Pons (tissue), 1 donor: ENCODE measurements at places on chromosomes 11 and 22.
A peak's percentile ranks its signal among the peaks of the same experiment; 100 is the strongest.

DNA sequence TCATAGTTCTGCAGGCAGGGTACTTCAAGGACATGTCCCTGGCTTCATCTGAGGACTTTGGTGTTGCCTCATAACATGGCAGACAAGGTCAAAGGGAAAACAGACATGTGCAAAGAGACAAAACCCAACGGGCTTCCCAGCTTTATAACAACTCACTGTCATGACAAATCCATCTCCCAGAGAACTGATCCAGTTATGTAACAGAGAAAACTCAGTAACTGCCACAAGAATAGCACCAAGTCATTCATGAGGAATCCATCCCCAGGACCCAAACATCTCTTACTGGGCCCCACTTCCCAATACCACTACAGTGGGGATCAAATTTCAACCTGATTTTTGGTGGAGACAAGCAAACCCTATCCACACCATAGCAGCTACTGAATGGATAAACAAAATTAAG is 13.0 kb downstream of the OR52N4 start:
- DNase-seq, result no peak

DNA sequence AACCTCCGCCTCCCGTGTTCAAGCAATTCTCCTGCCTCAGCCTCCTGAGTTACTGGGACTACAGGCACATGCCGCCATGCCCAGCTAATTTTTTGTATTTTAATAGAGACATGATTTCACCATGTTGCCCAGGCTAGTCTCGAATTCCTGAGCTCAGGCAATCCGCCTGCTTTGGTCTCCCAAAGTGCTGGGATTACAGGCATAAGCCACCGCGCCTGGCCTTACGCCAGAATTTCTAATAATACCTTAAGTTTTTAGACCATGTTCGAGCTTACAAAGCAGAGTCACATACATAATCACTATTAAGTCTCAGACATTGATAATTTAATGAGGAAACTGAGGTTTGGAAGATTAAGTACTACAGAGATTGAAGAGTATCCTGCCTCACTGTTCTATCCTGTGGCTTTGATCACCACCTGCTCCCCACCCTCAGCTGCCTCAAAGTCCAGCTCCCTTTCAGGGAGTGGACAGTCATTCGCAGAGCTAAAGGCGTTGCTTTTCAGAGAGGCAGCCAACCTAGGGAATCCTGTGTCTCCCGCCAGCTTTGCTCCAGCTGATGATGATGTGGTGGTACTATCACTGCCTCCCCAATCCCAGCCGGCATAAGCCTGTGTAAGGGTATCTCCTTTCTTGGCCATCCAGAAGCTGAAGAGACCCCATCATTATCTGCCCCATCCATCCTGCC is 7.7 kb downstream of the UBASH3B start:
- DNase-seq, result no peak

DNA sequence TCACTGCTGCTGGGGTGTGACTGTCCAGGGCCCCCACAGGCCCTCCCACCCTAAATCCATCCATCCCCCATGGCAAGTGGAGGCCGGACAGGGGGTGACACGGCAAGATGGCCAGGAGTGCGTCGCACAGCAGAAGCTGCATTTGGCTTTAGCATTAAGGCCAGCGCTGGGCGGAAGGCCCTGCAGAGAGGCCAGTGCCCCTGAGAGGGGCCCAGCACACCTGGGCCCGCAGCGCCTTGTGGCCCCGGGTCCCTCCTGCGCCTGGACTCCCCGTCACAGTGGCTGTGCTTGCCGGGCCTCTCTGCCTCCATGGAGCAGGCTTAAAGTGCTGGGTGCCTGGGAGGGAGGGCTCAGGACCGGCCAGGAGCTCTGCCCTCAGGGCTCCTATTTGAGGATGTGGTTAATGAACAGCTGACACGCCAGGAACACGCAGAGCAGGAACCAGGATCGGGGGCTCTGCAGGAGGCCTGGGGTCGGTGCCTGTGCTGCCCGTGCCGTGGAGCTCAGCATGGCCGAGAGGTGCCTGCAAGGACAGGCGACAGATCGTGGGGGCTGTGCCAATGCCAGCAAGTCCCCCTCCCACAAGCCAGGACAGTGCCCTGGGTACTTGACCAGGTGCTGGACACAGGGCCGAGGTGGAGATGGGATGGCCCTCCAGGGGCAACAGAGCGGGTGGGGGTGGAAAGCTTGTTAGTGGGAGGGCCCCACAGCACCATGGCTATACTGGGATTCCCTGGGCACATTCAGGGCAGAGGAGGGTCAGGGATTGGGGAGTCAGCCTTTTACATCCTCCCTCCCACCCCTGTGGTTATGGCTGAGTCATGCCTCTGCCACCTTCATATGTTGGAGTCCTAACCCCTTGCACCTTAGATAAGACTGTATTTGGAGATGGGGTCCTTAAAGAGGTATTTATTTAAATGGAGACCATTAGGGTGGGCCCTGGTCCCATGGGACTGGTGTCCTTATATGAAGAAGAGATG is 30.9 kb upstream of the CARS1 start:
- no peak for DNase-seq

- no peak for DNase-seq
Observed at GRCh38 chr11:8527939-8528338, 66.1 kb downstream of the STK33 start.

DNA sequence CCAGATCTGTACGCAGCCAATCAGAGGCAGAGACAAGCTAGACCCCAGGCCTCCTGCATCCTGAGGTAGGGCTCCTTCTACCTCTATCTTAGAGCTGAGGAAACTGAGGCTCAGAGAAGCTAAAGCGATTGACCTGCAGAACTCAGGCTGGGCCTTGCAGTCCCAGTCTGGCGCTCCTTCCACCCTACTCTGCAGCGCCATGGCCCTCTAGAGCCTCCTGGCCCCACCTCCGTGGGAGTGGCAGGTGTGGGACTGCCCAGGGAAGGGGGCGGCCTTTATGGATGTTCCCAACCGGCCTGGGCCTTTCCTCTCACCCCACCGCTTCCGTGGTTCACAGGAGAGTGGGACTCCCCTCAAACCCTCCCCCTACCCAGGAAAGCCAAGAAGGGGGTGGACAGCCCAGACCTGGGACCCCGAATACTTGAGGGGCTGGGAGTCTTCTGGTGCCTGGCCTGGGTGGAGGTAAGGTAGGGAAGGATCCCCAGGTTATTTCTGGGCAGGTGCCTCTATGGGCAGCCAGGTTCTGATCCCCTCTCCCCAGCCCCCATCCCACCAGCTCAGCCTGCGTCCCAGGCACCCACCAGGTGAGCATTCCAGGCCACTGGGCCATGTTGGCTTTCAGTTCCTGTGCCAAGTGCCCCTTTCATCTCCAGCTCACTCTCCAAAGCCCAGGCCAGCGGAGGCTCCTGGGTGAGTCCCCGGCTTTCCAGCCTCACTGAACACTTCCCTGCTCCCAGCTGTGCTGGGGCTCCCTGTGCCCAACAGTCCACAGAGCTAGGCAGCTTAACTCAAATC is 3.0 kb downstream of the WNT11 start:
- no peak for DNase-seq

GRCh38 chr22:42360348-42360747 is 71.9 kb downstream of the NFAM1 start:
- no peak for DNase-seq

DNA sequence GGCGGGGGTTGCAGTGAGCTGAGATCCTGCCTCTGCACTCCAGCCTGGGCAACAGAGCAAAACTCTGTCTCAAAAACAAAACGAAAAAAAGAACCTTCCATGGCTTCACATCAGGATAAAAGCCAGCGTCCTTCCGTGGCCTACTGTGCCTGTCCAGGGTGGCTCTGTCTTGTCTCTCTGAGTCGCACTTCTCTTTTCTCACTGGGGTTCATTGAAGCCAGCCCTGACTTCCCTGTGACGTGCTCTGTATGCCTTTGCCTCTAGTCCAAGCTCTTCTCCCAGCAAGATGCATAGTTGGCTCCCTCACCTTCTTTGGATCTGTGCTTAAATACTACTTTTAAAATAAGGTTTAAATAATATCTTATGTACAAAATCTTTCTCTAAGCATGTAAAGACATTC is 11.6 kb downstream of the ATXN10 start:
- DNase-seq, result peak; percentile 29

DNA sequence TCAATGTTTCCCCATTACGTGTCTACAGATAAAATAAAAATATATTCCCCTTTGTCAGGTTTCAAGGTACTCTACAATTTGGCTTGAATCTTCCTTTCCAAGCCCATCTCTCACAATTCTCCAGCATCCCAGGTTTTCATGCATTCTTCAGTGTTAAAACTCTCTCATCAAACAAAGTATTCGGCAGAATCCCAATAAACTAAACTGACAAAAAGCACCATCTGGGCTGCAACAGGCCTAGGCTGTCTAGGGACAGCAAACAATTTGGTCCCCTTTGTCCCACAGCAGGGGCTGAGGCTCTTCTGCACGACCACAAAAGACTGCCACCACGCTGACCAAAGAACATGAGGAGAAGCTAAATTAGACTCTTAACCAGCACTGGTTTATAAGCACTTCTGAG is 159.4 kb downstream of the CADM1 start:
- DNase-seq, result no peak

DNA sequence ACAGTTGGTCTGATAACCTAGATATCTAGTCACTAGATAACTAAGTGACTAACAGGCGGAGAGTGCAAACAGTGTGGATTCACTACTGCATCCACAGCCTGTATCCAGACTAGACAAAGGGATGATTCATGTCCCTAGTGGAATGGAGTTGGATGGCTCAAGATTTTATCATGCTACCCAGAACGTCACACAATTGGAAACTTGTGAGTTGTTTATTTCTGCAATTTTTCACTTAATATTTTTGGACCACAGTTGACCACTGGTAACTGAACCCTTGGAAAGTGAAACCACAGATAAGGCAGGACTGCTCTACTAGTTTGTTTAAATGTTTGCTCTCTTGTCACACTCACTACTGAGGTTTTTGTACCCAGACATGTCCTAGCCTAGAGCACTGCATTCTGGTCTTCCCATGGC is 76.0 kb downstream of the UBASH3B start:
- DNase-seq, result no peak

DNA sequence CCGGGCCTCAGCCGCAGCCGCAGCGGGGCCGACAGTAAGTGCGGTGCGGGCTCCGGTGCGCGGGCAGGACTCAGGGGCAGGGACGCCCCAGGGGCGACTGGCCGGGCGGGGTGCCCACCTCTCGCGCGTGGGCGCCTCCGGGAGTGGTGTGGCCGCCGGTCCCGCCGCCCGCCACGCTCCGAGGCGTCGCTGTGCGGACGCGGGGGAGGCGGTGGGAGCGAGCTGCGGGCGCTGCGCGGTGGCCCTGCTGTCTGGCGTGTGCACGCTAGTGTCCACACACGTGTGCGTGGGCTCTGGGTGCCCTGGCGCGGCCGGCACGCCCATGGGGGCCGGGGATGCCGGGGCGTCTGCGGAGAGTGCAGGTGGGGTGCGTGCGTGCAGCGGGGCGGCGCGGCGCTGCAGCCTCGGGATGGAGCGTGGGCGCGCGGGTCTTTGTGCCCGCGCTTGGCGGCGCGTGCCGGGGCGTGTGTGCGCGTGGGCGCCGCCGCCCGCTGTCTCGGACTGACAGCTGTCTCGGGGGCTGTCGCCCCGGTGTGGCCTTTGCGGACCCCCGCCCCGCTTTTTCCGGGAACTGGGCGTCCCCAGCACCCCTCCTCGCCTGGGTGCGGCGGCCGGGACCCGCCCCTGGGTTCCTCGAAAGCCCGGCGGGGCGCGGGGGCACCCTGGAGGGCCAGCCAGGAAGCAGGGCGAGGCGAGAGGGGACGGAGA is 804 bp downstream of the KCNK4 start:
- DNase-seq, result no peak

DNA sequence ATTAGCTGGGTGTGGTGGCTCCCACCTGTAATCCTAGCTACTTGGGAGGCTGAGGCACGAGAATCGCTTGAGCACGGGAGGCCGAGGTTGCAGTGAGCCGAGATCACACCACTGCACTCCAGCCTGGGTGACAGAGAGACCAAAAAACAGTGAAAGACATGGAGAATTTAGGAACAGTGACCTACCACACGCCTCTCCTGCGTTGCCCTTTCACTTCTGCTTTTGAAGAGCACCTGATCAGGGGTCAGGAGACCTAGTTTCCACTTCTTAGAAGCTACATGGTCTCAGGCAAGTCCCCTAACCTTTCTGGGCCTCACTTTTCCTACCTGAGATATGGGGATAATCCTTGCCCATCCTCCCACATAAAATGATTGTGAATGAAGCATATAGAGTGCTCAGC is 12.2 kb downstream of the SLC35C1 start:
- no peak for DNase-seq

DNA sequence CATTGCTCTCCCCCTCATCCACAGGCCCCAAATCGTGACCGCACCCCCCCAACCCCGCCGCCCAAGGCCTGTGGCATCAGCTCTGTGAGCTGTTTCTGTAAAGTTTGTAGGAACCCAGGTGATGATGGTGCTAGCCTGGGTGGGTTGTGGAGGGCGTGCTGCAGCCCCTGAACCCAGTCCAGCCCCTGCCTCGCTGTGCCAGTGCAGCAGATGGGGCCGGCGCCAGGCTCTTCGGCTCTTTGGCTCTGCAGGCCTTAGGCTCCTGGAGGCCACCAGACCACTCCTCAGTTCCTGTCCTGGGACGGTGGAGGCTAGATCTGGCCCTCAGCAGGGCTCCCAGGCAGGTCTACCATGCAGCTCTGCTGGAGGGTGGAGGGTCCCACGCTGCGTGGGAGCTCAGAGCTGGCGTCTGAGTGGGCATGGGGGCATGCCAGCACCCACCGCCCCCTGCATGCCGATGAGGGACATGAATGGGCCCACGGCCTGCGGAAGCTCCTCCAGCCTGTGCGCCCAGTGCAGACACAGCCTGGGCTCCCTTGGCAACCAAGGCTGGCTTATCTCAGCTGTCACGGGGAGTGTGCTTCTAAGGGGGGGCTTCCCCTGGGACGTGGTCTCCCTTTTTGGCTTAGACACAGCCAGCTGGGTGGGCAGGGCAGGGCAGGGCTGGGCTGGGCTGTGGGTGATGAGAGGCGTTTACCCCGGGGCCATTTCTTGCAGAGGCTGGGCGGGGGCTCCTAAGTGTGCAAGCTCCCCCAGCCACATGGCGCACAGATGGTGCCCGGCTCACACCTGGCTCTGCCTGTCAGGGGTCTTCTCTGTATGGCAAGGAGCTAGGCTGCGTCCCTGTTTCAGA is 1187.6 kb downstream of the BRD1 start:
- no peak for DNase-seq

DNA sequence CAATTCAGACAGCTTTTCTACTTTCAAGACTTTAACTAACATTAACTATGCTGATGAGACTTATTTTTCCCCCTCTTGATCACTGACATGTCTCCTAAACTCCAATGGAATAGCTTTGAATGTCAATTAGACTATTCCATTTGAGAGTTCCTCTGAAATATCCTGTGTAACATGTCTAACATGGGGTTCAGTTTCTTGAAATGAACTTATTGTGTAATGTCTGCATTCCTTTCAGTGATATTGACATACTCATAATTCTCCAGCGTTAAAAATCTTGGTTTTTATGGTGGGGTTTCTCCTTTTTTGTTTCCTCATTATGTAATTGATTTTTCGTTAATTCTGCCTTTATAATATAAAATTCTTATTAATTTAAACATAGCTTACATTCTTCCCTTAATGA is 37.7 kb upstream of the SPTBN2 start:
- DNase-seq, result no peak
